IPS-NIHi11 (cell line): ENCODE measurements at places on chromosomes 6 and 20.

DNA sequence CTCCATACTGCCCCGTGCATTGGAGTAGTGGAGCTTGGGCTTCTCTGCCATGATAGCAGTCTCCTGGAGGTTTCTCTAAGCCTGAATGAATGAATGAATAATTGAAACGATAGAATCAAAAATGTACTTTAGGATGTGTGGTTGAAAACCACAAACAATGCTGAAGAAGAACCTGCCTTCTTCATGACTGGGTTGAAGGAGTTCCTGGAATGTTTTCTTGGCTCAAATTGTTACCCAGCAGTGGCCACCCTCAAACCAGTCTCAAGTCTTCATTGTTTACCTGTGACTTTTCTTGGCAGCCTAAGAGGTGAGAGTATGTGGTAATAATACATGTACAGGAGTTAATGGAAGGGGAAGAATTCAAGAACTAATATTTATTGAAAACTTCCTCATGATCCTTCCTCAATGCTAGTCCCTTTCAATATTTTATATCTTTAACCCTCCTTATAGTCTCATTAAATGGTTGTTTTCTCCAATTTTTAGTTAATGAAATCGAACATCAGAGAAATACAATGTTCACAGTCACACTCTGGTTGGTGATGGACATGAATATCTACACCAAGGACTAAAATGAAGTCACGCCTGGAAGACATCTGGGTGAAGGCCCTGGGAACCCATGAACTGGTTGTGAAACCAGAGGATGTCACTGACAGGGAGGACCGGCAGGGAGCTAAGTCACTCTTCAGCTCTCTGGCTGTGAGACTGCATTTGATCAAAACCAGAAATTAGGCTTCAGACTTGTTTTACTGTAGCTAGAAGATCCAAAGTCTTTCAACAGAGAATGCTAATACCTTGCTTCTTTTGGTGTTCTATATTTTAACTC is at the start of gene GSTA5:
Gene GSTA5, minus strand, starts transcription at position 51 of the 823 bp plus-strand sequence.
- no peak for DNase-seq

- no peak for DNase-seq
Observed at GRCh38 chr6:114087496-114087895, 116.5 kb upstream of the HDAC2 start.

DNA sequence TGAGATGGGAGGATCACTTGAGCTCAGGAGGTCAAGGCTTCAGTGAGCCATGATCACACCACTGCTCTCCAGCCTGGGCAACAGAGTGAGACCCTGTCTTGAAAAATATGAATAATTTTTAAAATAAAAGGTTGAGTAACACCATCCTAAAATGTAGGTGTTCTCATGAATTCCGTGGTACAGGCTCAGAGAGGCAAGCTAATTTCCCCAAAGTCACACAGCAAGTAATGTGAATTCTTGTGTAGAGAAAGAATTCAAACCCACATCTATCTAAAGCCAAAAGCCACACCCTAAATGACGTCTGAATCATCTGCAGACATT is 80.5 kb downstream of the ZNF217 start:
- DNase-seq: no peak

DNA sequence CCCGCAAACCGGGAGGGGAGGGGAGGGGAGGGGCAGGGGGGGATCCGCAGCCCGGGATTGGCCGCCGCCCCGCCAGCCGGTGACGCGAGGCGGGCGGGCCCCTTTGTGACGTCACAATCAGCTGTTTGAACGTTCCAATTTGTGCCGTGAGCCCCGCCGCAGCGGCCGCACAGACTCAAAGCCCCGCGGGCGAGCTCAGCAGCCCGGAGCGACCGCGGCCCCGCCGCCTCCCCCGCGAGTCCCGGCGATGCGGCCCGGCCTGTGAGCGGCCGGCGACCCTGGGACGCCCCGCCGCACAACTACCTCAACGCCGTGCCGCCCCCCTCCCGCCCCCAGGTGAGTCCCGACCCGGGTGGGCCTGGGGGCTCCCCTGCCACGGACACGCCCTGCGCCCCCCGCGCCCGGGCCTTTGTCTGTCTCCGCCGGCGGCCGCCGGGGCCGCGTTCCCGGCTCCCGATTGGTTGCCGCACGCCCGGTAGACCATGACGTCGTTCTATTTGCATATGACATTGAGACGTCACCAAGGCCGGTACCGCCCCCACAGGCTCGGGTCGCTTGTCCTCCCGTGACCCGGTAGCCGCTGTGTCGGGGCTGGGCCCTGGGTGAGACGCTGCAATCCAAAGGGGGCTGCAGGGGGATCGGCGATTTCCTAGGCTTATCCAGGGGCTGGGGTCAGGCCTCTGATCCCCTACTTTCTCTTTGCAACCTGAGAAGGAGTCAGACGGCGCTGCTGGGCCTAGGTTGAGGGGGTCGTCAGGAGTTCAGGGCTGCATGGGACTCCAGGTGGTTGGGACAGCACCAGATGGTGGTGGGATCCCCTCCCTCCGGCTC is at the start of gene TP53INP2:
Gene TP53INP2, plus strand, starts transcription at position 168 of the 831 bp plus-strand sequence. CDS start 4,396 bp downstream, outside the sequence.
- peak; percentile 92 for DNase-seq

DNA sequence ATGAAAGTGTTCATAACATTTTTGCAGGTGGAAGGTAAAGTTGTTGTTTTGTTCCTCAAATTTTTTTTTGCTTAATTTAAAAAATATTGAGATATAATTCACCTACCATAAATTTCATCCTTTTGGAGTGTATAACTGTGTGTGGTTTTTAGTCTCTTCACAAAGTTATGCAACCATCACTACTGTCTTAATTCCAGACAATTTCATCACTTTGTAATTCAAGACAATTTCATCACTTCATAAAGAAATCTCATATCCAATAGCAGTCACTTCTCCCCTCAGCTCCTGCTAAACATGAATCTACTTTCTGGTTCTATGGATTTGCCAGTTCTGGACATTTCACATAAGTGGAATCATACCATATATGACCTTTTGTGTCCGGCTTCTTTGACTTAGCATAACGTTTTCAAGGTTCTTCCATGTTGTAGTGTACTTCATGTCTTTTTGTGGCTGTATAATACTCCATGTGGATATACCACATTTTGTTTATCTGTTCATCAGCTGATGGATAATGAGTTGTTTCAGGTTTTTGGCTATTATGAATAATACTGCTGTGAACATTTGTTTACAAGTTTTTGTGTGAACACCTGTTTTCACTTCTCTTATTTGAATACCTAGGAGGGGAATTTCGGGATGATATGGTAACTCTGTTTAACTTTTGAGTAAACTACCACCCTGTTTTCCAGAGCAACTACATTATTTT is 18.8 kb downstream of the ZFAND3 start:
- no peak for DNase-seq

GRCh38 chr20:61115364-61116065 is 136.5 kb upstream of the CDH4 start:
- DNase-seq: no peak

GRCh38 chr20:4926531-4927156 is 74.7 kb downstream of the SLC23A2 start:
- DNase-seq: no peak

DNA sequence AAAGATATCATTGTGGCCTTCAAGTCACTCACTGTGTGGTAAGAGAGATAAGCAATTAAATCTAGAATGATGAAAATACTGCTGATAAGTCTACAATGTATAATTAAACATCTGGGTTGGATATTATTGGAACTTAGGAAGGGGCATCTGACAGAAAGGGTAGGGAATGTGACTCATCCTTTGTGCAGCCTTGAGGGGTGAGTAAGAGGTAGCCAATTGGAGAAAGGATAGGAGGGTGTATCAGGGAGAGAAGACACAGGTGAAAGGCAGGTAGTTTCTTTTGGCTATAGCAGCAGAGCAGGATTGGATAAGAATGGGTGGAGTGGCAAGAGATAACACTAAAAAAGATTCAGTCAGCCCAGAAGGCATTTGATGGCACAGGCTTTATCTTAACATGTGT is 182.0 kb downstream of the COL21A1 start:
- DNase-seq: no peak

GRCh38 chr6:169575365-169575764 is 126.5 kb downstream of the WDR27 start:
- no peak for DNase-seq

GRCh38 chr6:166569206-166569605 is 17.3 kb downstream of the RAMACL start:
- no peak for DNase-seq

GRCh38 chr6:133277228-133277899 is 36.2 kb downstream of the EYA4 start:
- DNase-seq: no peak

GRCh38 chr6:116287689-116288282 is 8.1 kb upstream of the TSPYL1 start:
- DNase-seq: peak; percentile 37

GRCh38 chr6:11622156-11622555 is 84.6 kb downstream of the TMEM170B start:
- no peak for DNase-seq

DNA sequence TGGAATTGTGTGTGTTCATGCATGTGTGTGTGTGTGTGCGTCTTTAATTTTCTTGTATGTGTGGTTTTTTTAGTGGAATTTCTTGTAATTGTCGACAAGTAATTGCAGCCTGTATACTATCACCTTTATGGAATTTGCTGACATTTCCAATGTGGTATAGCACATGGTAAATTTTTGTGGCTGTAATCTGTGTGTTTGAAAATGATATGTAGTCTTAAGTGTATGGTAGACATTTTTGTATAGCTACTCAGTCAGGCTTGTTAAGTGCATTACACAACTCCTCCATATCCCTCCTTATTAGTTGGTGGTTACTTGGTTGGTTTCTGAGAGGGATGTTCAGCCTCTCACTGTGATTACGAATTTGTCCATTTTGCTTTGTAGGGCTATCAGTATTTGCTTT is 384.5 kb upstream of the HSF2 start:
- no peak for DNase-seq

DNA sequence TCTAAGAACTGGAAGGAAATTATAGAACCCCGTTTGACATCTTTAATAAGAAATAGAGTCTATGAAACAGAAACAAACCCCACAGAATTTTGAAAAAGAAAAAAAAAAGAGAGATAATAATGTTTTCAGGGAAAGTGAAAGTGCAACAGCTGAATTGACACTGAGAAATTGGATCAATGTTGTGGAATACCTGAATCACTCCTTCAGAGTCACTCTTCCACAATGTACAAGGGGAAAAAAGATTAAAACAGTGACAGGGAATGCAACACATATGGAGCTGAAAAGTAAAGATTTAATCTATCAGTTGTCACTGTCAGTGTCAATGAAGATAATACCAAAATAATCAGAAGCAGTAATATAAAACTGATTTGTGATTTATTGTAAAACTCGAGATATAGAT is 520.8 kb upstream of the HS3ST5 start:
- DNase-seq: no peak

- no peak for DNase-seq
Observed at GRCh38 chr6:52976591-52977035, 18.5 kb downstream of the GSTA4 start.

- no peak for DNase-seq
Observed at GRCh38 chr6:106820412-106820852, 154.1 kb downstream of the CD24 start.

DNA sequence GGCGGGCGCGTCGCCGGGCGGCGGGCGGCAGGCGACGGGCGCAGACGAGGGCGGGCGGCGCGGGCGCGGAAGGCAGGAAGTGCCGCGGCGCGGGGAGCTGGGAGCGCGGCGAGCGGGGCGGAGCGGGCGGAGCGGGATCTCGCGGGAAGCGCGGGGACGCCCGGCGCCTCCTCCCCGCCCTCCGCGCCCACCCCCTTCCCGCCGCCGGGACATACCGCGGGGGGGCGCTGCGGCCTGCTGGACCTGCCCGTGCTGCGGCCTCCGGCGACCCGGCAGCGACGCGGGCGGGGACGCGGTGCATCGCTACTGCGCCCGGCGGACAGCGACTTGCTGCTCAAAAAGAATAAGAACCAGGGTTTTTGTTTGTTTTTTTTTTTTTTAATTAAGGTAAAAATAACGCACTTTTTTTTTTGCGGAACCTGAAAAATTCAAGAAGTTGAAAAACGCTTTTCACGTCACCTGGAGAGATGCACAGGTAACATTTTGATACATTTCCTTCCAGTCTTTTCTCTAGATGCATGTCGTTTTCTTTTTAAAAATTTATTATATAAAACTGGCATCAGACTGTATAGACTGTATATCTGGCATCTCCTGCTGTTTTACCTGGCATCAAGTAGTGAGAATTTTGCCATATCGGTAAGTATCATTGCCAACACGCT is at the start of gene CENPB:
Gene CENPB, minus strand, starts transcription at position 76 of the 659 bp plus-strand sequence. CDS start 257 bp downstream, outside the sequence.
- DNase-seq: peak; percentile 96

DNA sequence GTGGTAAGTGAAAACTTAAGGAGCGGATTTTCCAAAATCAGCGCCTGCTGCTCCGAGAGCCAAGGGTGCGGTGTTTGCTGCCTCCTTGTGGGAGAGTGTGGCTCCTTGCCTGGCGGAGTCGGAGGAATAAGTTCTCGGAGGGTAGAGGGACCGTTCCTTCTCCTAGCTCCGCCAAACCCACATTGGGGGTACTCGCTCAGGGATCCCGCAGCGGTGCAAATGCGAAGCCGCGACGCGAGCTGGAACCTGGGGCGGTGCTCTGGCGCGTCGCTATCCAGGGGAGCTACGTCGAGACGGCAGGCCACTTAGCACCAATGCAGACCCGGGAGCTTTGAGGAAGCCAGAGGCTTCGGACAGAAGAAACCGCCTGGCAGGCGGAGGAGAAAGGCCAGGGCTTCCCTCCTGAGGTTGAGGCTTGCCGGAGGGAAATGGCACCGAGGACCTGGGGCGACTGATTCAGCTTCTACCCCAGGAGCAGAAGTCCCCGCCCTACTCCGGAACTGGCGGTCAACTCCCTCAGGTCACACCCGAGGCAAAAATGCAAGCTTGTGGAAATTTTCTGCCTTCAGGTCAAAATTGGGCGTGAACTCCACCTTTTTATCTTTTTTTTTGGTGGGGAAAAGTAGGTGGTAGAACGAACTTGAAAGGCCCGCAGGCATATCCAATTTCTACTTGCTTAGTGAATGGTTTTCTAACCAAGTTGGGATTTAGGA is 5.7 kb upstream of the DDX43 start:
- DNase-seq: peak; percentile 81

- DNase-seq: no peak
Observed at GRCh38 chr6:114304304-114304887, 38.4 kb downstream of the HS3ST5 start.
